Thyroid gland (tissue), 4 donors: ENCODE measurements at places on chromosomes 4 and X. TPM values are rescaled to one million over a fixed set of nuclear protein-coding genes. Genes with fewer than 3 reads are reported as not detected.

OSTC gene
- 144 TPM for total RNA-seq

HPSE gene
- total RNA-seq: 0.63 TPM

MAGEA2 gene
- not detected for total RNA-seq

PAGE2B gene
- total RNA-seq: not detected

PNMA5 gene
- not detected for total RNA-seq

ASB5 gene
- total RNA-seq: not detected

HNRNPH2 gene
- total RNA-seq: 68.4 TPM

SERPINA7 gene
- not detected for total RNA-seq

SYNPO2 gene
- total RNA-seq: 17.4 TPM

AMBN gene
- total RNA-seq: not detected

RBMXL3 gene
- not detected for total RNA-seq

DUSP9 gene
- total RNA-seq: not detected

SPANXN4 gene
- total RNA-seq: not detected

RGS12 gene
- total RNA-seq: 17.7 TPM

RIPPLY1 gene
- total RNA-seq: not detected

HELT gene
- total RNA-seq: not detected

SSX3 gene
- not detected for total RNA-seq

STK26 gene
- 7.5 TPM for total RNA-seq

CXCL6 gene
- total RNA-seq: not detected

GABRE gene
- 73.5 TPM for total RNA-seq

TEX13D gene
- total RNA-seq: not detected

ELF4 gene
- total RNA-seq: 2.8 TPM

MYOZ2 gene
- not detected for total RNA-seq

SRPX gene
- total RNA-seq: 116 TPM

MMRN1 gene
- total RNA-seq: 156 TPM

SLC34A2 gene
- total RNA-seq: 11.3 TPM

GPR173 gene
- 0.88 TPM for total RNA-seq

TRPC5OS gene
- total RNA-seq: 0.27 TPM

IL2RG gene
- 3.5 TPM for total RNA-seq

USP17L30 gene
- total RNA-seq: not detected

BEND2 gene
- not detected for total RNA-seq

CCDC110 gene
- total RNA-seq: 6.8 TPM

NPY2R gene
- total RNA-seq: not detected

NAP1L2 gene
- total RNA-seq: 13.9 TPM

ZAR1 gene
- total RNA-seq: not detected

CFAP299 gene
- total RNA-seq: not detected

DNAAF6 gene
- total RNA-seq: not detected

STPG2 gene
- 1.9 TPM for total RNA-seq

DRP2 gene
- not detected for total RNA-seq

CT47B1 gene
- not detected for total RNA-seq

IL13RA1 gene
- total RNA-seq: 51.1 TPM

STOX2 gene
- 51.2 TPM for total RNA-seq

HPGD gene
- 4.1 TPM for total RNA-seq

TLR1 gene
- total RNA-seq: 12.8 TPM

SYN1 gene
- 0.15 TPM for total RNA-seq
